AML-193 (cell line): ENCODE measurements at places on chromosomes 16 and 17.

DNA sequence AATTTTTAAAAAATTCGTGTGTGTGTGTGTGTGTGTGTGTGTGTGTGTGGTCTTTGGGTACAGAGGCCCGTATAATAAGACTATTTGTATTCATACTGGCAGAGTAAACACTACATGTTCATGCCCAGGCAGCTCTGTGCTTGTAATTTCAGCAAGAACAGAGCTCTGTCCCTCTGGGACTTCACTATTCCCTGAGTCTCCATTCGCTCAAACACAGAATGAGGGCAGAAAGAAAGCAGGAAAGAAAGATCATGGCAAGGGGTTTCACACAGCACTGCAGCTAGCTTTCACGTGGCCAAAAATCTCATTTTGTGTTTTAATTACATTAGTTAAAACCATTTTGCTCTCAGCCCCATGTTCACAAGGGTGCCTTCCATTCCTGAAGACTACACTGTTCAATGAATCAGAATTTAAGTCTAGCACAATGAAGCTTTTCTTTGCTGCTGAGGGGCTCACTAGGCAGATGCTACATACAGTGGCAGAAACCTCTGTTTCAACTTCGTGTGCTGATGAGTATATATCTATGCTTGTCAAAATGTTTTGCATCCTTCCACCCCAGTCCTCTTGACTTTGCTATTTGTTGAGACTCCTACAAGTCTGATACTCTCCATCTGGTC, 198.4 kb upstream of the C17orf78 start:
- no peak for DNase-seq

- DNase-seq = no peak
These were observed 17.0 kb downstream of the BCL7C start for GRCh38 chr16:30876867-30877266.

DNA sequence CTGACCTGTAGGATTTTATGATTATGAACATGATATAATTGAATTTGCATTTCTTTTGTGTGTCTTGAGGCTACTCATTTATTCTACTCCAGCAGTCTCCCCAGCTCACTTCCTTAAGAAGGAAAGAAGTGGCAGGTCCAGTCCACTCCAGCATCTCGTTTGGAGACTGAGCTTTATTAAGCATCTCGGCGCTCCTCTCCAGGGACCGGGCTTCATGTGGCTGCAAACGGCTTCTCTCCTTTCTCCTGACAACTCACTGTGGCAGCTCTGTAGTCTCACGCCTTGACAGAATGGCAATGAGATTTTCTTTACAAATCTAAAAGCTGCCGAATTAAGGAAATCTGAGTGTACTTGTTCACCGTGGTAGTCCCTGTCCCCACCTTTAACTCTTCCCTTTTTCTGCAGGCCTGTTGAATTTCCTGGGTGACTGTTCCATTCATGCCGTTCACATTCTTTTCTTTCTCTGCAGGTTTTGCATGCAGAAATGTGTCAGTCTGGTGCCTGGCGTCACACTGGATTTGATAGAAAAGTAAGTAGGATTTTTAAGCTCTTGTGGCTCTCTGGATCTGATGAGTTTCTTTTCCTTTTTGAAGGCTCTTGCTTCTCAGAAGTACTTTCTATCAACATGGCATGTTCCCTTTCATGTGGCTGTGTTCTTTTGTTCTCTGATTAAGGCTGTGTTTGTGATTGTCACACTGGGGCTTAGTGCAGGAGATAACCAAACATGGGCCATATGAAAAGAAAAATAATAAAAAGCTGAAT, 200.5 kb upstream of the CHMP6 start:
- no peak for DNase-seq

DNA sequence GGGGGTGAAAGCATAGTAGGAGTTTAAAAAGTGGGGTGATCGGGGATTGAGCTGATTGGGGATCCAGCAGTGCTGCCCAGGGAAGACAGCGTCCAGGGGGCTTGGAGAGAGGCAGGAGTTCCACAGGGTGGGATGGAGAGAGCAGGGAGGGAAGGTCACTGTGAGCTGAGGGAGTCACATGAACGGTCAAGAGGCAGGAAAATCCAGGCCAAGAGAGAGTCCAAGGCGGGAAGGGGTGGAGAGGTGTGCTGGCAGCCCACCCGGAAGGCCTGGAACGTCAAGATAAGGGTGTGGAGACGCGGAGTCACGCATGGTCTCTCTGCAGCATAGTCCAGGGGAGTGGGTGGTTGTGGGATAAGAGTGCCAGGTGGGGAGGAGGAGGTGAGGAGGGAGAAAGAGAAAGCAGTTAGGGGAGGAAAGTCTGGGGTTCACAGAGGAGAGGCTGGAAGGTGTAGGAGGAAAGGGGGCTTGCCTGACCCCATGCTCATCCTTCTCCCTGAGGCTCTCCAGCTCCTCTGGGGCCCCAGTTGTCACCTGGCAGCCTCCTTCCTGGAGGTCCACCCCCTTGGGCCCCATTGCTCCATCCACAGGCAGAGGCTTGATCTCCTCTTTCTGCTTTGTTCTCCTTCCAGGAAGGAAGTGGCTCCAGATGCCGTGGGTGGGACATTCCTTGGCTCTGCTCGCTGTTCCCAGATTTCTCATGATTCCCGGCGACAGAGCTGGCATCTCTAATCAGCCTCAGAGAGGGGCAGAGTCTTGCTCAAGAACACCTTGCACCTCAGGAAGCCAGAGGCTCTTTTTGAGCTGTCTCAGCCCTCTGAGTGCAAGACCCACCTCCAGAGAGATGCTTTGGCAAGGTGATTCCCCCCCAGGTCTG, 28.7 kb downstream of the CCR7 start:
- DNase-seq = no peak

- no peak for DNase-seq
These were observed 1.2 kb upstream of the LITAFD start for GRCh38 chr16:8880839-8881510.
